HuH-7.5 (cell line): ENCODE measurements at places on chromosomes 13 and 19.

- no peak for DNase-seq
These were observed 13.4 kb downstream of the CAPS start for GRCh38 chr19:5927441-5927821.

- DNase-seq = no peak
These were observed 72.1 kb downstream of the KATNAL1 start for GRCh38 chr13:30235216-30235615.

- DNase-seq = no peak
These were observed 12.9 kb downstream of the LONP1 start for GRCh38 chr19:5706876-5707573.

GRCh38 chr13:81929988-81930387 is 1589.1 kb upstream of the SPRY2 start:
- no peak for DNase-seq

DNA sequence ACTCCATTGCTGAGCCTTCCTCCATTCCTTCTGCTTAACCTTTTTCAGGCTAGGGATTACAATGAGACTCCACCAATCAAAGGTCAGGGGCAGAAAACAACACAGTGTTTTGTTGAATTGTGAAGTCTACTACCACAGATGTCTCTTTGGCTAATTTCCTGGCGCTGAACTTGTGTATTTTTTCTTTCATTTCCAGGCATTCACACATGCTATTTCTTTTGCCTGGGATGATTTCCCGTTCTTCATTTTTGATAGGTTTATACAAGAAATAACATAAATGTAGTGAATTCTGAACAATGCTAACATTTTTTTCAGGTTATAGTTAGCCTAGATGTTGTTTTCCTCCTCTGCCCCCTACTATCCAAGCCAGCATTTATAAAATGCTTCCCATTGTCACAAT is 64.3 kb downstream of the OLFM4 start:
- no peak for DNase-seq
